Glutamatergic neuron (in vitro differentiated cells): ENCODE measurements at places on chromosomes 2 and 18. TPM values are rescaled to one million over a fixed set of nuclear protein-coding genes. Genes with fewer than 3 reads are reported as not detected.

C2orf80 gene
- total RNA-seq: not detected

PLGLB1 gene
- 5.4 TPM for total RNA-seq

YPEL5 gene
- total RNA-seq: 71.5 TPM

GKN1 gene
- not detected for total RNA-seq

KYNU gene
- total RNA-seq: not detected

- no peak for DNase-seq
Measured at GRCh38 chr2:95287806-95288205, 9.3 kb upstream of the KCNIP3 start.

DNA sequence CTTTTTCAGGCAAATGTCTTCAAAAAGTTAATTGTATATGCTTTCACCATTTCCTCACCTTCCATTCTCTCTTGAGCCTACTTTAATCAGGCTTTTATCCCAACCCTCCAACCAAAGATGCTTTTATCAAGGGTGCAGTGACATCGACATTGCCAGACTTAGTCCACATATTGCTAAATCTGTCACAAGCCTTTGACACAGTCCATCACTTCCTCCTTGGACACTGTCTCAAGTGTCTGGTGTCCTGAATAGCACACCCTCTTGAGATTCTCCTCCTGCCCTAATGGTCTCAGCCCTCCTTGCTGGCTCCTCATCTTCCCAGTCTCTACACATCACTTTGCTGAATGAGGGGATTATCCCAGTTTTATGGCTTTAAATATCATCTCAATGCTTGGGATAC lies 147.5 kb upstream of the SLC39A10 start:
- no peak for DNase-seq

- peak; percentile 28 for DNase-seq
Measured at GRCh38 chr2:73292906-73293533, 328 bp downstream of the EGR4 start.

GRCh38 chr18:45569566-45570275 lies 45.6 kb upstream of the SLC14A2 start:
- no peak for DNase-seq

- no peak for DNase-seq
Measured at GRCh38 chr18:4319738-4320677, 135.1 kb downstream of the DLGAP1 start.

DNA sequence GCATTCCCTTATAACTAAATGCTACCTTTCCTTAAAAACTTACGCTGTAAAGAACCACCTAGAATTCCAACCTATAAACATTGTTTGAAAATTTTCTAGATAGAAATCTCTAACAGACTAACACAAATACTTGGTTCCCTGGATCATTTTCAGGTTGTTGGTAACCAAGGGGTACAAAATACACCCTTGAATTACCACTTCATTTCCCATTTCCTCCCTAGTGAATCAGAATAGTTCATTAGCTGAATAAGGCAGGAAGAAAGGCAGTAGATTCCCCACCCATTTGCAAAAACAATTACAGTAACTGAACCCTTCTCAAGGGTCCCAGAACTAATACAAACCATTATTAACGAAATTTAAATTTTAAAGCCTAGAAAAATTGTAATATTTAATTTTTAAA lies 5.5 kb downstream of the MEX3C start:
- no peak for DNase-seq

GRCh38 chr2:147679191-147679954 lies 165.5 kb upstream of the ACVR2A start:
- no peak for DNase-seq

DNA sequence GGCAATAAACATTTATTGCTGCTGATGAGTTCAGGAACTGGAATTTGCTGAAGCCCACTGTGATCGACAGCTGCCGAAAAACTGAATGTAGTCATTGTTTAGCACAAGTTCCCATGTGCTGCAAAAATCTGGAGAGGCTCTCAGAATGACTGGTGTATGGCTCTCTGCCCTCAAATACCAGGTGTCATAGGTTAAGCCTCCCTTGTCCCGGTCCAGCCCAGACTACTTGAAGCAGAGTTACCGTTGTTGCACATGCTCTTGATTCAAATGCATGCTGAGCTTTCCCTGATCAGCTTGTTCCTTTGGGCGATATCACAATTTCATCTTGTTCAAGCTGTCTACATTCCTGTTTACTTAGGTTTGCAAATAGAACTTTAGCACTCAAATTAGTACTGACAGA lies 625.2 kb downstream of the CPS1 start:
- DNase-seq: no peak

- DNase-seq: peak; percentile 27
Measured at GRCh38 chr2:176709149-176709951, 440.1 kb downstream of the MTX2 start.

- DNase-seq: no peak
Measured at GRCh38 chr2:55175254-55176093, 56.6 kb downstream of the CLHC1 start.

DNA sequence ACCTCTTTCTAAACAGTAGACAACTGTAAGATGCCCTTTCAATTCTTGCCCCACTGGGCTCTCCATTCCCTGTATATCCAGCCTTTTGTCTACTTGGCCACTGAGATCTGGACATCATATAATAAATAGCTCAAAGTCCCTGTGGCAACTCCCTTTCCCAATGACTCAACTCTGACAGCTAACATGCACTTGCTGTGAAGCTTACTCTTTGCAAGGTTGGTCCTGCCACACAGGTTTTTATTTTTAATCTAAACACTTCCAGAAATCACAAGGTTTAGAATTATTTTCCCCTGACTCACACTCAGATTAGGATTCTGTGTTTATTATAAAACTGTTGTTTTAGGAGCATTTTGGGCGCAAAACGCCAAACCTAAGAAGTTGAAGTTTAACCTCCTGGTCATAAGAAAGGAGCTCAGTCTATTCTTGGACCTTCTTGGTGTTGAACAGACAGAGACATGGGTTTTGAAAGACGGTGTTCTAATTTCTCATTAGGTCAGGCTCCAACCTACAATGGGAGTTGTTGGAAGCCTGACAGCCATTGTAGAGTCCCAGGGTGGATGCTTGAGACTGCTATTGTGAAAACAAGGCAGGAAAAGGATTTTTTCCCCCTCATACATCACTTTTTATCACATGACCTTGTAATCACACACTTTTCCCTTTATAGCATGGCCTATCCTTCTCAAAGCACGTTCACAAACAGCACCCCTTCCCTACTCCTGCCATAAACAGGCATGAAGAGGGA lies 124.7 kb upstream of the SERPINE2 start:
- DNase-seq: no peak
